ENCODE measurements at places on chromosomes 11 and 22.

- DNase-seq, result no peak
Measured at GRCh38 chr11:6655790-6656583, at the start of gene DCHS1. DCHS1 (minus strand) TSS chr11:6655809; CDS start chr11:6641613, 14,196 bp downstream.

DNA sequence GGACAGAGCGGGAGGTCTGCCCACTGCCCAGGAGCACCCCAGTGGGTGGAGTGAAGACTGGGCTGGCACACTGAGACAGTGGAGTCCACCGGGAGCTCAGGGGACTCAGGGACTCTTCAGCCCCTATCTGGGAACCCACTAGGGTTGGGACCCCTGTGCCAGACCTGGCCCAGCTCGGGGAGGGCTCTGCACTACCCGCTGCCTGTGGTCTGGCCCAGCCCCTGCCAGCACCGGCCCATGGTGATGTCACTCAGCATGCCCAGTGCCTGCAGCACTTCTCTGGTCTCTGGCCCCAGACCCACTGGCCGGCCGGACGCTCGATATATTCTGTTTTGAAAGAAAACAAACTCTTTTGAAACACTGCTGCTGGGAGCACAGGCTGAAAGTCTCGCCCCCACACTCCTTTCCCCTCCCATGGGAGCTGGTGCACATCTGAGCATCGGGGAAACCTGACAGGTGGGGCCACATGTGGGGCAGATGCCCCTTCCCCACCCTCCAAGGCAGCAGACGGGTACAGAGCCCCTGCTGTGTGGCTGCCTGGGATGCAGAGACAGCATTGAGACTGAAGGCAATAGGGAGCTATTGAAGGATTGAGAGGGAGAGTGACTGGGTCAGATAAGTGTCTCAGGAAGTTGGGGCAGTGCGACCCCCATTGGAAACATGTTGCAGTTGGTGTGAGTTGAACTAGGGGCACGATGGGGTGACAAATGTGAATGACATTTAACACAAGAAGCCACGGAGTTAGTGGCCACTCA, 62.9 kb downstream of the MYEOV start:
- no peak for DNase-seq

DNA sequence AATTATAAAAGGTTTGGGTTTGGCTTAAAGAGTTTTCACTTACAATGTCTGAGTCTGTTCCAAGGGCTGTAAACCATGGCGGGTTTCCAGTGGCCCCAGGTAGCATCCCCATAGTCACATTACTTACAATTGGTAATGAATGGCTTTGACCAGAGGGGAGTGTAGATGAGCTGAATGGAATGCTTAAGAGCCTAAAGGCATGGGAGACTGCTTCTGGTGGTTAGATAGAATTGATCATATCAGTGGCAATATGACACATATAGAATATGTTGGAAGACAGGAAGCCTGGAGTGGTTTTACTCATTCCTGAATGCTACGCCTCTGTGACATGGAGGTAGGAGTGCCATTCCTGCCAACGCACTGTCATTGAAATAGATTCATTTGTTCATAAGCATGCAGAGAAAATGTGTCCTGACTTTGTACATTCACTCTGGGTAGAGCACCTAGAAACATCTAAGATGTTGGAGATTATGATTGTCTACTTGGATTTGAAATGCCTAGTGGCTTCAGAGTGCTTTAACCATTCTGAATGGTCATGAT, 183.3 kb downstream of the BLID start:
- DNase-seq, result no peak

- DNase-seq, result no peak
Measured at GRCh38 chr11:112525844-112526590, 265.4 kb upstream of the PLET1 start.

DNA sequence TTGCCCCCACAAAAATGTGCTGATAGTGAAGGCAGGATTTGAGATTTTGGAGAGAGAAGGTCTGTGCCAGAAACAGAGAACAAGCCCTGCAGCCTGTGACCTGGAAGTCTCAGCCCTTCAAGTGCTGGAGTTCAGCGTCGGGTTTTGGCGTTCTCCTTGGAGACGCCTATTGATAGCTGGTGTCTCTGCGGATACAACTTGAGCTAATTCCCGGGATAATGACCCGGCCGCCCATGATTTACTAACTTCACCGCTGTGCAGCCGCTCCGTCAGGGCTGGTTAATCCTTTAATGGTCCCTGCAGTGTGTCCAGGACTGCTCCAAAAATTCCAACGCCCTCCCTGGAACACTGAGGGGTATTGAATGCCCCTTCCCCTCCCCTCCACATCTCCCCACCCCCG, 76.6 kb downstream of the WT1 start:
- no peak for DNase-seq

- no peak for DNase-seq
Measured at GRCh38 chr11:47553406-47553743, 443 bp upstream of the CELF1 start.

- no peak for DNase-seq
Measured at GRCh38 chr22:32486656-32487390, 12.2 kb downstream of the FBXO7 start.

DNA sequence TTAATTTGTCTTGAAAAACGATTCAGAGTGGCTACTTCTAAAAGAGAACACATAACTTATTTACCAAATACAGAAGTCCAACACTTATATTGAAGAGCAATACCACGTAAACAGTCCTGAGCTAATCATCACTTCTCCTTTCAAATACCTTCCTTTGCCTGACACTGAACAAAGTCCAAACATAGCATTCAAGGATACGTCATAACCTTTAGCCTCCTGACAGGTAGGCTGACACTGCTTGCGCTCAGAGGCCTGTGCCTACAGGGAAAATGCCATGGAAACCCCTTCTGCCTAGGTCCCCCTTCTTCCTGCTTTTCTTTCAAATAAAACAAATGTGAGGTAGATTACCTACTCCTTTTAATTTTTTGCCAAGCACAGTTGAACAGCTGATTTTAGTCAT, 510.0 kb downstream of the INSC start:
- DNase-seq, result no peak

DNA sequence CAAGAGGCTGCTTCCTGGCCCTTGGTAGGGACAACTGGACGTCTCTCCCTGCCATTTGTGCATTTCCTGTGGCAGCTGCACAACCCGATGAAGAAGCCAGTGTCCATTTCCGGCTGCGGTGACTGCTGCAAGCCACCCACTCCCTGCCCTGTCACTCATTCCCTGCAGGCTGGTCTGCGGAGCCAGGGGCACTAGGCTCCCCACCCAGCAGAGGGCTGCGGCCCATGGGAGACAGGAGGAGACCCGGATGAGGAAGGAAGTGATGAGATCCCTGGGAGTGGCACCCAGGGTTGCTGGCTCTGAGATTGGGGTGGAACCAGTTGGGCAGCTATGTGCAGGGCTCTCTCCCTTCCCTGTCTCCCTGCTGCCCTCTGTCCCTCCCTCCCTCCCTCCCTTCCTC, 10.0 kb upstream of the MYRF start:
- no peak for DNase-seq

DNA sequence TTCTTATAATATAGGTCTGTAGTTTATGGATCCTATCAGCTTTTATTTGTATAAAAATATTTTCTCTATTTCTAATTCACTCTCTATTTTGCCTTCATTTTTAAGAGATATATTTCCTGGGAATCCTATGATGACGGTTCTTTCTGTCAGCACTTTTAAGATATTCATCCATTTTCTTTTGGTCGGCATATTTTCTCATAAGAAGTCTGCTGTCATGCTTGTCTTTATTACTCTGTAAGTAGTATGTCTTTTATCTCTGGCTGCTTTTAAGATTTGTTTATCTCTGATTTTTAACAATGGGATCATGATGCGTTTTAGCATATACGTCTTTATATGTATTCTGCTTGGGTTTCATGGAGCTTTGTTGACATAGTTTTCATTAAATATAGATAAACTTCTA, 175.5 kb downstream of the SNX19 start:
- DNase-seq, result no peak

- DNase-seq, result no peak
Measured at GRCh38 chr22:40602231-40602630, 34.3 kb downstream of the MRTFA start.

GRCh38 chr11:10498426-10499250, 42.3 kb downstream of the RNF141 start:
- no peak for DNase-seq

- no peak for DNase-seq
Measured at GRCh38 chr11:2101171-2101675, 38.0 kb downstream of the IGF2 start.

All from cerebellar nuclear complex (tissue), 1 donor.